ENCODE measurements at places on chromosomes 2 and 18.

- DNase-seq, result no peak
Measured at GRCh38 chr2:224820283-224820991, 104.3 kb upstream of the CCDC195 start.

DNA sequence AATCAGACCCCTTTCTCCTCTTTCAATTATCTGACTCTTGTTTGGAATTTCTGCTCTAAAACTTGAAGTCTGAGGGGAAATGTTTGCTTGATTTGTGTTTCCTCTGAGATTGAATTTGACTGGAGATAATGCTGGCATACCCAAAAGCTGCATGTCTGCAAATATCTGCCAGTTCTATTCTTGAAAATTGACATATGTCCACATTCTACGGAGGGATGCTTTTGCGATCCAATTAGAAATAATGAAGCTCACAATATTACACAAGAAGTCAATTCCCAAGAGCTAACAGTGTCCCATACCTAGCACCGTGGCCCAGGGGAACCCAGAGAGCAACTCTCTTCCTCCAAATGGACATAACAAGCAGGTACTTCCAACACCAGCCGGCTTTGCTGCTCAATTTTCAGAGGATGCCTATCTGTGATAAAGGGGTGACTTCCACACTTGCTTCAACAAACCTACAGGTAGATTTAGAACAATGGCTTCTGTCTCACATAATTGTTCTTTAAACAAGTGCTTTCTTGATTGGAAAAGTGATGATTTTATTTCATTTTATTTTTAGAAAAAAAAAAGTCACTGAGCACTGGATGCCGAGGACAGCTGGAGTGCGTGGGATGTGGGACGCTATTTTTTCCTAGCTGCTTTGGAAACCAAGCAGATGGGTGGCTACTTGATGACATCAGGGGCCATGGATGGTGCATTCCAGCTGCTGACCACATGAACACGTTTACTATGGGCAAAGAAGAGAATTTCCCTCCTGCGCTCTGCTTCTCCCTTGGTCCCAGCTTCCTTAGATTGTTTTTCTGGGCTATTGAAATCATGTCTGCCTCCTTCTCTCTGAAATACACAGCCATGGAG is 488.9 kb downstream of the RNF144A start:
- DNase-seq, result no peak

DNA sequence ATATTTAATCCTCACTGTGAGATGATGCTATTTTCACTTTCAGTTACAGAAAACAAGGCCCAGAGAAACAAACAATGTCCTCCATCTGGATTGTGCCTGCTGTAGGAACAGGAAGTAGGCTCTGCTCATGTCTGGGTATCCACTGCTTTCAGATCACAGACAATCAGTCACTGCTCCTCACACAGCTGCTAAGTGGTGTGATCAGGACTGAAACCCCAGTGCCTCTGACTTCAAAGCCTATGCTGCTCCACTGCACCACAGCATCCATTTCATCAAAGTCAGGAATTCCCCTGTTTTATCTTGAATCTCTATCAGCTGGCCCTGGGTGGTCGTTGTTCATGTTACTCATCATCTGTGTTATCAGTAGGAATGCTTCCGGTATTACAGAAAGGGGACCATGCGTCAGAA is 303.8 kb upstream of the TRIB2 start:
- DNase-seq, result no peak

DNA sequence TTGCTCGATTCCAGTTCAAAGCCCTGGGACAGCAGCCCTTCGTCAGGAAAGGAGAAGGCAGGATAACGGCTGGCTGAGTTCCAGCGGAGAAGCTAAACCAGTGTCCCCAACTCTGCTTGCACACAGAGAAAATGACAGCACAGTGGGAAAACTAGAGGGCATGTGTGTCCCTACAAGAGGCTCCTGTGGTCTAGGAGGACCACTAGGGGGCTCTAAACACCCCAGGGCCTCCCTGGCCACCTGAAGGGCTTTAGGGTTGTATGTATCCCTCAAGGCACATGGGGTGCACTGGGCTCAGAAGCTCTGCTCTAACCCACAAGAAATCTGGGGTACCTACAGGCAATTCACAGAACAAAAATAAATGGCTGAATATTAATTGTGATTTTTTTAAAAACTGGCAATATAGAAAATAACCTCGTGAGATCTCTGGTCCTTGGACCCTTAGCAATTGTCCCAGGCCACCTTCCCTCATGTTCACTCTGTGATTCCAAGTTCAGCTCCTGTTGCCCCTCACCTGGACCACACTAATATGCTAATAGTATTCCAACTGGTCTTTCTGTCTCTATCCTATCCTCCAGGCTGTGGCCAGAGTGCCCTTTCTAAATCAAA is 17.5 kb downstream of the STAT1 start:
- no peak for DNase-seq

DNA sequence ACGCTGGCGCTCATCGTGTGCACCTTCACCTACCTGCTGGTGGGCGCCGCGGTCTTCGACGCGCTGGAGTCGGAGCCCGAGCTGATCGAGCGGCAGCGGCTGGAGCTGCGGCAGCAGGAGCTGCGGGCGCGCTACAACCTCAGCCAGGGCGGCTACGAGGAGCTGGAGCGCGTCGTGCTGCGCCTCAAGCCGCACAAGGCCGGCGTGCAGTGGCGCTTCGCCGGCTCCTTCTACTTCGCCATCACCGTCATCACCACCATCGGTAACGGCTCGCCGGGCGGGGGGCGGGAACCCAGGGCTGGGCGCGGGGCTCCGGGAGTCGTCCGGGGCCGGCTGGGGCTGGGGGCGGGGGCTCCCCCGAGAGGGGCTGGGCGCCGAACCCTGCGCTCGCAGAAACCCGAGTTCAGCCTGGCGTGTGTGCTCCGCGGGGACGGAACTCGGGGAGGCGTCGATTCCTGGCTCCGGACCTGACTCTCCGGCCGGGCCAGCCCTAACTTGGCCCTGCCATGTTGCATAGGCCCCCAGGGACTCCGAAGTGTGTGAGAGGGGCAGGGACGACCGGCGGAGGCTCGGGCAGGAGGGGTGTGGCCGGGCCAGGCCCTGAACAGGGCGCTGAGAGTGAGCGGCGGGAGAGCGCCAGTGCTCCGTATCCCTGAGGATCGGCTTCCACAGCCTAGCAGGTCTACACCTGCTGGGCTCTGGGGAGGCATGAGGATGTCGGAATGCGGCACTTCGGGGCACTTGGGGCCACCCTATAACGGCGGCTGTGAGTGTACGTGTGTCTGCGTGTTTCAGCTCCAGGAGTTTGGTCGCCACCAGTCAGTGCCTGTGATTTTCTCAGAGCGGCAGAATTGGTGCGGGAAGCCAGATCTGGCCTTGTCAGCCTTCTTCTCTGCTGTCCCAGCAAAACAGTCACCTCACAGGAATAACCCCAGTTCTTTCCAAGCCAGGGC is 651 bp downstream of the KCNK3 start:
- no peak for DNase-seq

GRCh38 chr2:180644709-180645108 is 335.7 kb upstream of the UBE2E3 start:
- DNase-seq, result no peak

- no peak for DNase-seq
Measured at GRCh38 chr2:180947208-180947689, 33.2 kb upstream of the UBE2E3 start.

DNA sequence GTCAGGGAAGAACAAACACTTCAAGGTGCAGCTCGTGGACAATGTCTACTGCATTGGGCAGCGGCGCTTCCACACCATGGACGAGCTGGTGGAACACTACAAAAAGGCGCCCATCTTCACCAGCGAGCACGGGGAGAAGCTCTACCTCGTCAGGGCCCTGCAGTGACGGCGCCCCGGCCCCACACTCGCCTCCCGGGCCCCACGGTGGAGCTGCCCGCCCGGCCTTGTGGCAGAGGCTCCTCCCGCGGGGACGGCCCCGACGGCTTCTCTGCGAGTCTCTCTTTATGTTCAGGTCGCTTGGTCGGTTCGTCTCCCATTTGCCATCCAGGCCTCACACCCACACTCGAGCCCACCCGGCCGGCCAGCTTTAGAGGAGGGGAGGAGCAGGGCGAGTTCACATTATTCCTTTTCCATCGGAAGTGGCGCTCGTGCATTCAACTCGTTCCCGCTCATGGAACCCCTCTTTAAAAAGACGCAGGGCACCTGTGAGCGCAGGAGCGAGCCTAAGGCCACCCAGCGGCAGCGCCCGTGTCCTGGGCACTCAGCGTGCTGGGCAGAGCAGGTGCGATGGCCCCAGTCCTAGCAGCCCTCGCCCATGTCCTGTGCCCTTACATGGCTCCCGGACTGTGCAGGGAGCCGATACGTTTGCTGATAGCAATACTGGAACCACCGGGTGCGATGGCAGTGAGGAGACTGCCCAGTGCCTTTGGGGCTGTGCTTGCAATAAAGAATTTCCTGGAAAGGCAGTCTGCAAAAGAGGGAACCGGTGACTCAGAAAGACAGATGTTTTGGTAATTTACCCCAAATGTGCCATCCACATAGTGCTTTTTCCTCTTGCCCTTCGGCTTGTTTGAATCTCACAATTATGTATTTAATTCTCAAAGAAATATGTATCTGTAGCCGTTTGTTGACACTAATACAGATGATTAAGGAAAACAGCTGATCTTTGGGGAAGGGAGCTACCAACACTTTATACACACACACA is 148.6 kb downstream of the NCK2 start:
- no peak for DNase-seq

DNA sequence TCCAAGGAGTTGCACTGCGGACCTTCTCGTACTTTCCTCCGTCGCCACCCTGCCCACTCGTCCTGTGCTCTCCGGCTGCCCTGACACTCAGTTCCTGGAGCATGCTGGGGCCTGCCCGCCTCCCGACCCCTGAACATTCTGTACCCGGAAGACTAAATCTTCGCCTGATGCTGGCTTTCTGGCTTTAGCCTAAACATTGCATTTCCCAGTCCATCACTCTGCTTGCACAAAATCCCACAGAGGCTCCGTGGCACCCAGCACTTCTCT is 550 bp upstream of the SFXN5 start:
- no peak for DNase-seq

GRCh38 chr18:6927153-6927552 is 190.4 kb downstream of the LAMA1 start:
- no peak for DNase-seq

DNA sequence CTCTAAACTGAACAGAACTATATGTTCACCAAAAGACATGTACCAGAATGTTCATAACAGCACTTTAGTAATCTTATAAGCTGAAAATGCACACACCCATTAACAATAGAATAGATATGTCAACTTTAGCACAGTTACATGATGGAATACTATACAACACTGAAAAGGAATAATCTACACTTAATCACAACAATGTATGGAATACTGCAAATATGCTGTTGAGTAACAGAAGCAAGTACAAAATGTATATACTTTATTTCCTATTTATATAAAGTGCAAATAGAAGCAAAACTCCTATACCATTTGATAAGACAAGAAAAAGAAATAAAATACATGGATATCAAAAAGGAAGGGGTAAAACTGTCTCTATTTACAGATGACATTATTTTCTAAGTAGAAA is 352.8 kb downstream of the NCKAP5 start:
- no peak for DNase-seq

- DNase-seq, result no peak
Measured at GRCh38 chr2:120815292-120815691, 79.6 kb downstream of the GLI2 start.

DNA sequence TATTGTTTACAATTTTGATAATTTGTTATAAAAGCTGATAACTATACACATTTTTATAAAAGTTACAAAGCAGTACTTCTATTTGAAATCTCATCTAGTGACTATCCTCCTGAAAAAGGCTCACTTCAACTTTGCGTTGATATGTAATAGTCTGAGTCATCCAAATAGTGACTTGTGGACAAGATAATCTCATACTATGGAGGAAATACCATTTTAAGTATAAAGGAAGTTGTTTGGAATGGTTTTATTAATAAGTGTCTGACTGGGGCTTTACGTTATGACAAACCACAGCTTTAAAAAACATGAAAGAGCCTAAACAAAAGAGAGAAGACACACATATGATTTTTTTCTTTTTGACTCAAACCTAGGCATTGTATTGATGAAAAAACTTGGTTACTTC is 272.3 kb upstream of the COL3A1 start:
- DNase-seq, result no peak

DNA sequence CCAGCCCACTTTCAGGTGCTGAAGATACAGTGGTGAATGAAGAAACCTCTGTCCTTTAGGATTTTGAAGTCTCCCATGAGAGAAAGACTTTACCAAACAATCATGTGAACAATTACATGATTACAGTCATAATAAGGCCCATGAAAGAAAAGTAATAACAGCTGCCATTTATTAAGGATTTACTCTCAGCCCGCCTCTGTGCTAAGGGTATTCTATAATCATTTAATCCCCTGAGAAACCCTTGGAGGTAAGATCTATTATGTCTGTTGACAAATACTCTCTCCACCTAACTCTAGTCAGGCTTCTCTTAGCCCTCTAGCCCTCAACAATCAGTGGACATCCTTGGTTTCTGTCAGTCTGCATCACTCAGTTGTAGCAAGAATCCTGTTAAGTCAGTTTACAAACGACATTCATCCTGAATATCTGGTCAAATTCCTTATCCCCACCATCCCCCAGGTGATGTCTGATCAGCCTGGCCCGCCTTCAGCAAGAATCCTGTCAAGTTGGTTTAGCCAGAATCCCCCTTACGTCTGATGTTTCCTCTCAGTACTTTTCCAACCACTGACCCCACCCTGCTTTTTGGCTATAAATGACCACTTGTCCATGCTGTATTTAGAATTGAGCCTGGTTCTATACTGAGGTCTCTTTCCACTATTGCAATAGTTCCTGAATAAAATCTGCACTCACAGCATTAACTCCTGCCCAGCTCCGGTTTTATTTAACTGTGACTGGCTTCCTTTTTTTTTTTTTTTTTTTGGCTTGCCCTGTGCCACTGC is 12.2 kb upstream of the SOCS6 start:
- no peak for DNase-seq

- DNase-seq, result no peak
Measured at GRCh38 chr2:177332026-177332991, 60.3 kb upstream of the AGPS start.

- no peak for DNase-seq
Measured at GRCh38 chr2:151947813-151948165, 119.6 kb upstream of the ARL5A start.

DNA sequence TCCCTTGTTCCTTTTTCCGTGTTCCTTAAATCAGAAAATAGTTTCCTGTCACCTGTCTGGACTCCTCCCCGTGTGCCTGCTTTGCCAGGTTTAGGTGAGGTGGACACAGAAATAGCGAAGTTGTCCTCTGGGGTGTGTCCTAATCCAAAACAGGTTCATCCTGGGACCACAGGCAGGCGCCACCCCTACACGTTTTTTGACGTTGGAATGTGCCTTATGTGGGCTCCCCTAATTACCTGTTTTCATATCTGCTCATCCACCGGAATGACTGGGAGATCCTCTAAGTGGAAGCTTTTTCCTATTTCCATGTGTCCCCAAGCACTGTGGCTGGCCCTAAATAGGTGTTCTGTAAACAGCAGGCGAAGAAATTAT is 49.0 kb upstream of the PAIP2B start:
- no peak for DNase-seq

- DNase-seq, result no peak
Measured at GRCh38 chr2:72012886-72013574, 134.6 kb downstream of the CYP26B1 start.
